Coronary artery (tissue), 2 donors: ENCODE measurements at places on chromosomes 6 and 20.

- DNase-seq: no peak
These were observed 129.8 kb downstream of the FLRT3 start for GRCh38 chr20:14207591-14207990.

DNA sequence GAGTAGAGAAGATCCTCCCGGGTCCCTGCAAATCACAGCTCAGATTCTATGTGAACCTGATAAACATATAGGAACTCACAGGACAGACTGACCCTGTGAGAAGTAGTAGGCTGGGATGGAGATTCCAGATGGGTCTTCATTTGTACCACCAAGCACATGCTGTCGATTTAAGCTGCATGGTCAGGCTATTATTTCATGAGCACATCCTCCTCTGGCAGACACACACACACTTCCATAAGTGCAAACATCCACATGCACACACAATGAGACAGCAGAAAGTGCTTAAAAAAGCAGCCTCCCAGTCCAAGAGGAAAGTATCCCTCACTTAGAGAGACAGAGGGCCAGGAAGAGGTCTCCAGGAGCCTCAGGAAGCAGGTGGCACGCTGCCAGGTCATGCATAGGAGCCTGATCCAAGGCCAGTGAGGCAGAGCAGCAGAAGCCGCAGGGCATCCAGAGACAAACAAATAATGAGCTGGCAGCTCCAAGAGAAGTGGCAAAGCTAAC is 131.8 kb downstream of the UNC5CL start:
- no peak for DNase-seq

GRCh38 chr6:167996424-167997199 is 859 bp upstream of the KIF25 start:
- no peak for DNase-seq

DNA sequence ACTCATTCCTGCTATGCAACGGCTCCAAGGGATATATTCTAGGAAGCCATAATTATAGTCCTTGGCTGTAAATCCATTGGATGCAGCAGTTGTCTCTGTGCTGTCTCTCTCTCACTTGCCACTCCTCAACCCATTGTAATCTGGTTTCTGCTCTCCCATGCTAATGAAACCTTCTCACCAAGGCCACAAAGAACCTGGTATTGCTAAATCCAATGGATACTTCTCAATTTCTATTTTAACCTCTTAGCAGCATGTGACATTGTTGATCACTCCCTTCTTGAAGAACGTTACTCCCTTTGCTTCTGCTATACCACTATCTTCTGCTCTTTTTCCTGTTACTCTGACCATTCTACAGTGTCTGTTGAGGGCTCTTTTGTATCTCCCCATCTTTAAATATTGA is 39.8 kb upstream of the GCLC start:
- DNase-seq: no peak

- no peak for DNase-seq
These were observed 104.4 kb upstream of the BMP2 start for GRCh38 chr20:6663104-6663503.

DNA sequence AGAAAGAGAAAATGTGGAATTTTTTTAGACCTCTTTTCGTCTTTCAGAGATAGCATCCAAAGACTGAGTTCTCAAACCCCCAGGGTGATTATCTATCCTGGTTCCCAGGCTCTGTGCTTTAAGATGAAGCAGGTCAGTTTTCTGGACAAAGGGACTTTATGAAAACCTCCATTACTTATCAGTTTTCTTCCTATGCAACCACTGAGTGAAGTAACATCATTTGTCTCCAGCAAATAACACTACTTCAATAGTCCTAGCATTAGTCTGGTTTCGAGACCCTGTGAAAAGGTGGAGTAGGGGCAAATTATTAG is 18.3 kb upstream of the HLA-DRB1 start:
- DNase-seq: no peak

DNA sequence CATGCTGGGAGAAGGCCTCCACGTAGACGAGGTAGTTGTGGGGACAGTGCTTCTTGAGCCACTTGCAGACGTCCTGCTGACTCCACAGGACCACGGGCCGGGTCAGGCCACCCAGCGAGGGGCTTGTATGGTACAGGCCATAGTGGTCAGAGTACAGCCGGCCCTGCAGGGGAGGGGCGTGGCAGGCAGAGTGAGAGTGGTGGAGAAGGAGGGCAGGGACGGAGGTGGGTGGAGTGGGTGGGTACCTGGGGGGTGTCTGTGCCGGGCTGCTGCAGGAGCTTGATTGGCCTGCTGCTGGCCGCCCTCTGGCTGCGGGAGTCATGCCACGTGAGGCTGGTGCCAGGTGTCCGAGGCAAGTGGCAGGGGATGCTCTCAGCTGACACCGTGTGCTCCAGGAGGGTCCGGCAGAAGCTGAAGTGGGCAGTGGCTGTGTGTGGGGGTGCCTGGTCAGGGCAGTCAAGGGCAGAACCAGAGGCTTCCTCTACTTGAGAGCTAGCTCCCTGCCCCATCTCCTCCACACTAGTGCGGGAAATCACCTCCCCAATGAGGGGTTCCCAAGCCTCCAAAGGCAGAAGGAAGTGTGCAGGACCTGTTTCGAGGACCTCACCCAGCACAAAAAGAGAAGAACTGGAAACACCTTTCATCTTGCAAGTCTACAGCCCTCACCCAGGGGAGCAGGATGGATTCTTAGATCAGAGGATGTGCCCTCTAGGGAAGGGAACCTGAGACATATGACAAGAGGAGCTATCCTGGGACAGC is 2.3 kb downstream of the SAMD10 start:
- DNase-seq: no peak

DNA sequence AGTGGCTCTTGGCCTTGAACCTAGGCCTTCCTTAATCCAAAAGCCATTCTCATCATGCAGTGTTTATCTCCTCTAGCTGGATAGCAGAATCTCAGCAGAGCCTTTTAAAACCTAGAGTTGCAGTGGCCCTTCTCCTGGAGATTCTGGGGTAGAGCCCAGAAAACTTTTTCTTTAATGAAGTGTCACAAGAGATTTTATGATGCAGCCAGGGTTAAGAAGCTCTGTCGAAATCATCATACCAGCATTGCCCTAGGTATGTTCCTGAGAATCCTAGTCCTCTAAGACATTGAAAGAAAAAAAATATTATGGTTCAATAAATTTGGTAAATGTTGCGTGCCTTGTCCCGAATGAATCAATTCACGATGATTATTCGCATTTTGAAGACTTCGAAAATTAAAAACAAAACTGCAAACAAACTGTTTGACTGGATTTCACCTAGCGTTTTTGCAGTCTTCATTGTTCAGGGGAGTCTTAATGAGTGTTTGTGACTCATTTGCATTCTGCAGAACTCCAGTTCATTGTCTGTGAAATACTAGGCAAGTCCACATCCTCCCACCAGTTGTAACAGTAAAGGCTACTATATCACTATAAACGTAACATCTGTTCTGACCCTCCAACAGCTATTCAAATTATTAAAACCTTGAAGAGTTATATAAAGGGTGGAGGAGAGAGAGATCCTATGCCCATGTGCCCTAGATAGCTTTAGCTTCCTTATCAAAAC is 198.6 kb downstream of the UST start:
- no peak for DNase-seq

DNA sequence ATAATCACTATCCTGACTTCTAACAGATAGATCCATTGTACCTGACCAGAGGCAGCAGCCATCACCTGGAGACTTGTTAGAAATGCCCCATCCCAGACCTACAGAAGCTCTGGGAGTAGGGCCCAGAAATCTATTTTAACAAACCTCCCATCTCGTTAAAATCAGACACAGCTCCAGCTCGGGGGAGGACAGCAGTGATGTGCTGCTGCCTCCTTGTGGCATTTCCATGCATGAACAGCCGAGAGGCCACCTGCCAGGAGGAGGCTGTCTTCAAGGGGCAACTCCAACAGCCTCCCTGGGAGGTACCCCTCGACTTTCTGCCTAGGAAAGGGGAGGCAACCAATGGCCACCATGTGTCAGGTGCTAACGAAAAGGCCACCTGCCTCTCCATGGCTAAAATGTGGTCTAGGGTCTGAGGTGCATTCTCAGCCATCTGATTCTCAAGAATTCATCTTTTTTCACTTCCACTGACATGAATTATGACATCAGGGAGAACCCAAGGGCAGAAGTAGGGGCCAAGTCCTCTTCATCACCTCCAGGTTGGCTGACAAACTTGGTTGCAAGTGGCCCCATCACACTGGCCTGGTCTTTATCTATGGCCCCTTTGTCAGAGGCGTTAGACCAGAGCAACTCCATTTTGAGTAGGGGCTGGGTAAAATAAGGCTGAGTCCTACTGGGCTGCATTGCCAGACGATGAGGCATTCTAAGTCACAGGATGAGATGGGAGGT is 12.2 kb upstream of the KCNK15 start:
- DNase-seq: peak; percentile 87

DNA sequence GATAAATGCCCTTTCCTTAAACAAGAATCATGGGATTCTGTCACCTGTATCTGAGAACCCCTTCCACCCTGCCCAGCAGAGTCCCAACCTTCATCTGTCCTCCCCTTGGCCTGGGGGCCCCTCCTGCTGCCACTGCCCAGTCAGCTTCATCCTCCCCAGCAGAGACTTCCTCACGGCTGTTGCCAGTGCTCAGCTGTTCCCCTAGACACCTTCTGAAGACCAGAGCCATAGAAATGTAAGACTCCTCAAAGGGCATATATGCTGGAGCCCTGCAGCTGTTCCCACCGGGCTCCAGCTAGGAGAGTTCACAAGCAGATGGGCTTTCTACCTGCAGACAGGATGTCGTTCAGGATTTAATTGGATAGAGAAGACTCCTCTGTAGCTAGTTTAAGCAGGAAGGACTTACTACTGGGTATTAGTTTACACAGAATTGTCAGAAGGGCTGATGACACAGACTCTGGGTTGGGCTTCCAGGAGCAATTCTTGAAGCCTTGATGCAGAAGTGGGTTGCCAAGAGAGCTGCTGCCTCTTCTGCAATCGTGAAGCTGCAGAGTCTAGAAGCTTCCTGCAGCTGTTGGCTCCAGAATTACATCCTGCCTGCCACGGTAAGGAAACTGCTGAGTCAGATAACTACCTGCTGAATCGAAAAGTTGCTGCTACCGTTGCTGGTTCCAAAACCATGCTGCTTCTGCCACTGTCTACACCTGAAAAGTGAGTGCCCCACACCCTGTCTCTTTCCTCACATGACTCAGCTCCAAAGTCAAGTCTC is 57.1 kb upstream of the MLN start:
- no peak for DNase-seq

DNA sequence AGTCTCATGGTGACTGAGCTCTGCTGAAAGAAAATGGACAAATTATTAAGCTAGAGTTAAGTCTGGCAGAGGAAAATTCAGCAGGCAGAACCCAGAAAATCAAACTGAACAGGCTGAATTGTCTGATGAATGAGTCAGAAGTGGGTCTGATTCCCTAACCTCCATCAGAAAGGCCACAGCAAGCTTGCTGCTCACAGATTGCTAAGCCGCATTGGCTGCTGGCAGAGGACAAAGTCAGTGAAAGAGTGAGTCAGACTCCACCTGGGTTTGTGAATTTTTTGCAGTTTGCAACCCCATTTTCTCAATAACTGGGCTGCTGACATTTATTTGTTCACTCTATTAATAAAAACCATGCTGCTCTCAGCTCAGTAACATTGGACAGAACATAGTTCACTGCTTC is 191.3 kb downstream of the EPM2A start:
- DNase-seq: no peak
